Activated CD8-positive, alpha-beta memory T cell treated with anti-CD3 and anti-CD28 coated beads, Interleukin-2, amount 50 U/mL, for 4 hours (primary cell): ENCODE measurements at places on chromosomes 7 and 10.

DNA sequence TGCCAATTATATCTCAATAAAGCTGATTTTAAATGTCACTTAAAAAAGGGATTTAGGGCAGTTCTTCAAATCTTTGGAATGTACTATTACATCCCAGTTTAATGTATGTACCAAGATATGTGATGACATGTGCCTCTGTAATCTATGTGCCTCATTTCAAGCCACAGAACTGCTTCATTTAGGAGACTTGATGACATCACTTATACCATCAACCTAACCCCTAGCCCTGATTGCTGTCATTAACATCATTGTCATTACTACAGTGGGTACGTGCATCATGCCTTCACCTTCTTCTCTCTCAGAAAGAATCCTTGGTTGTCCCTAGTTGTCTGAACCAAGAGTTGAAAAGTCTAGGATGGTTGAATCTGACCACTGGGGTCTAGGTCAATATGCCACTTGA lies 134.3 kb upstream of the RAB11FIP2 start:
- DNase-seq = no peak

DNA sequence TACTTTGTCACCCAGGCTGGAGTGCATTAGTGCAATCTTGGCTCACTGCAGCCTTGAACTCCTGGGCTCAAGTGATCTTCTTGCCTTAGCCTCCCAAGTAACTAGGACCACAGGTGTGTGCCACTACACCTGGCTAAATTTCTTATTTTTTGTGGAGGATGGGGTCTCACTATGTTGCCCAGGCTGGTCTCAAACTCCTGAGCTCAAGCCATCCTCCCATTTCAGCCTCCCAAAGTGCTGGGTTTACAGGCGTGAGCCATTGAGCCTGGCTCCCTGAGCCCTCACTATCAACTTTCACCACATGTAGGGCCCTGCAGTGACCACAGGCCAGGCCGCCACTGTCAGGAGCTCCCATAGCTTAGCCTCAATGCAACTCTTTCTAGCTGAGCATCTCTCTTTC lies 110.2 kb downstream of the CUL2 start:
- DNase-seq = no peak

DNA sequence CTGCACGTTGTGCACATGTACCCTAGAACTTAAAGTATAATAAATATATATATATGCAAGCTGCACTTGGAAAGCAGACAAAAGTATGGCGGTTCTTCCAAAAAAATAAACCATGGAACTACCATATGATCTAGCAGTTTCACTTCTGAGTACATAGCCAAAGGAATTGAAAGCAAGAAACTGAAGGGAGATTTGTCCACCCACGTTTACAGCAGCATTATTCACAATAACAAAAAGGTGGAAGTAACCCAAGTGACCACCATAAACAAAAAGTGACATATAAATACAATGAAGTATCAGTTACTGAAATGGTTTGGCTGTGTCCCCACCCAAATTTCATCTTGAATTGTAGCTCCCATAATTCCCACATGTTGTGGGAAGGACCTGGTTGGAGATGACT lies 525.3 kb upstream of the CELF2 start:
- DNase-seq = no peak

- no peak for DNase-seq
Observed at GRCh38 chr7:85095366-85095765, 91.5 kb downstream of the SEMA3D start.

DNA sequence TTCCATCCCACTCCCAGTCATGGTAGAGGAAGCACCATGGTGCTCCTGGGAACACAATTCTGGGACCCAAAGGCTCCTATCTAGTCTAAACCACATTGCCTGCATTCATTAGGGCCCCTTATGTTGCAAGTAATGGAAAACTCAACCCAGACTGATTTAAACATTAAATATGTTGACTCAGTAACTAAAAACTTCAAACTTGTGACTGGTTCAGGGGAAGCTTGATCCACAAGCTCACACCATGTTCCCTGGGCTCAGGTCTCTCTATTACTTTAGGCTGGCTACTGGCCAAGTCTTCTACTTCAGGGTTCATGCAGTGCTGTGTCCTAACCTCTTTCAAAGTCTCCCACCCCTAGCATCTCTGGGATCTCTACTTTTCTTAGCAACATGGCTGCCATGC lies 13.1 kb downstream of the WNT16 start:
- no peak for DNase-seq

- no peak for DNase-seq
Observed at GRCh38 chr7:137546009-137546408, 202.5 kb upstream of the PTN start.

GRCh38 chr7:27073076-27073475 lies 22.7 kb downstream of the HOXA1 start:
- no peak for DNase-seq

DNA sequence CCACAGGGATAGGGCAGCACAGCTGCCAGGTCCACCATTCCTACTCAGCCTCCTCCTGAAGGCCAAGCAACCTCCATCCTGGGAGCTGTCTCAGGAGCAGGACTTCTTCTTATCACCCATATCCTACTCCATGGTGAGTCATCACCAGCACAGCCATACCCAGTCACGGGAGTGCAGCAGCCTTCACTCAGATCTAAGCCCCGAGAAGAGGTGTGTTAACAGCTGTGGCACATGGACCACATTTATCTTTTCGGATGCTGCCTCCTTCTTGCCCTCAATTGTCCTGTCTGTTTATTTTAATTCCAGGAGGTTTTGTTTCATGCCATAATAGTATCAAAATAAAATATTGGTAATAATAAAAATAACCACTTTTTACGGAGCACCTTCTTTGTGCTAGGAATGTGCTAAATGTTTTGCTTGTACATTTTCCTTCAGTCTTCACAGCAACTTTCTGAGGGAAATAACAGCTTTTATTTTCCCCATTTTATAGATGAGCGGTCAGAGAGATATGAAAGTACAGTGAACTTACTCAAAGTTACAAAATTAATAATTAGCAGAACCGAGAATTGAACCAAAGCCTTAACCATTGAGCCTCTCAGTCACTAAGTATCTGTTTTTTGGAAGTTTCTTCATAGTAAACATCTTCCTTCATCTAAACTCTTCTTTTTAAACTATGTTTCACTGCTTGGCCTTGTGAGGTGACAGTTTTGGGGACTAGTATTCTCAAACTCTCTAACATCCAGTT lies 2.5 kb upstream of the KEL start:
- no peak for DNase-seq

DNA sequence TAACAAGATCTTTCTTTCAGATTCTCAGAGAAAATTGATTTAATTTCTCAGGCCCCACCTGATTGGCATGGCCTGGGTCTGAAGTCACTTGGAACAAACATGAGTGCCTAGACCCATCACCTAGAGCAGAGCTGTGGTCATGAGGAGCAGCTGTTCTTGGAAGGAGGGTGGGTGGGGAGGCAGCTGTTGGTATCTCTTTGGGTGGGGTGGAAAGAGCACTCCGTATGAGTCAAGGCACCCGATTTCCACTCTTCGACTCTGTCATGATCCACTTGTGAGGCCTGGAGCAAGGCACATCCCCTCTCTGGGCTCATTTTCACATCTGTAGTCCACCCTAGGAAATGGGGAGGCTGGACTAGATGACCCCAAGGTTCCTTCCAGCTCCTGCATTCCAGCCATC lies 156.7 kb downstream of the C10orf105 start:
- DNase-seq = no peak

DNA sequence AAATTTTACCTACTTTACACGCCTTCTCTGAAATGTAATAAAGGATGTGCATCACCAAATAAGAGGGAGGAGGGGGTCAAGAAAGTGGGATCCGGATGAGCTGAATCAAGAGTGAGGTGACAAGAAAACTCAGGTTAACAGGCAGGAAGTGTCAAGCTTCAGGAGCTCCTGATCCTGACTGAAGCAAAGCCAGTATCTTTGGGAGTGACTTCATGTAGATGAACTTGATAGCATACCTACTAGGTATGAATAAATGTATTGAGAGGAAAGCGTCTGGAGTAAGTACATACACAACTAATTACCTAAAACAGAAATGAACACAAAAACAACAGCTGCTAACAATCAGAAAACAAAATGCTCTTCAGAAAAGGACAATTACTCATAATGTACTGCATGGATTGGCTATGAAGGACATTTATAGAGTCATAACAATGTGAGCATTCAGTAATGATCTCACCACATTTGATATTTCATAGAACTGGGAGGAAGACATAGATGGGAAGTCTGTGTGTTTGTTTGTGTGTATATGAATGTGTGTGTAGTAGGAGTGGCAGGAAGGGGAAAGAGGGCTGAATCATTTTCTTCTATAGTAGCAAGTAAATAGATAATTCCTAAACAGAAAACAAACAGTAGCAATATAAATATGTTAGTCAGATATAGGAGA lies 29.4 kb downstream of the PRKG1 start:
- no peak for DNase-seq

GRCh38 chr10:113199459-113199858 lies 249.4 kb downstream of the TCF7L2 start:
- no peak for DNase-seq

DNA sequence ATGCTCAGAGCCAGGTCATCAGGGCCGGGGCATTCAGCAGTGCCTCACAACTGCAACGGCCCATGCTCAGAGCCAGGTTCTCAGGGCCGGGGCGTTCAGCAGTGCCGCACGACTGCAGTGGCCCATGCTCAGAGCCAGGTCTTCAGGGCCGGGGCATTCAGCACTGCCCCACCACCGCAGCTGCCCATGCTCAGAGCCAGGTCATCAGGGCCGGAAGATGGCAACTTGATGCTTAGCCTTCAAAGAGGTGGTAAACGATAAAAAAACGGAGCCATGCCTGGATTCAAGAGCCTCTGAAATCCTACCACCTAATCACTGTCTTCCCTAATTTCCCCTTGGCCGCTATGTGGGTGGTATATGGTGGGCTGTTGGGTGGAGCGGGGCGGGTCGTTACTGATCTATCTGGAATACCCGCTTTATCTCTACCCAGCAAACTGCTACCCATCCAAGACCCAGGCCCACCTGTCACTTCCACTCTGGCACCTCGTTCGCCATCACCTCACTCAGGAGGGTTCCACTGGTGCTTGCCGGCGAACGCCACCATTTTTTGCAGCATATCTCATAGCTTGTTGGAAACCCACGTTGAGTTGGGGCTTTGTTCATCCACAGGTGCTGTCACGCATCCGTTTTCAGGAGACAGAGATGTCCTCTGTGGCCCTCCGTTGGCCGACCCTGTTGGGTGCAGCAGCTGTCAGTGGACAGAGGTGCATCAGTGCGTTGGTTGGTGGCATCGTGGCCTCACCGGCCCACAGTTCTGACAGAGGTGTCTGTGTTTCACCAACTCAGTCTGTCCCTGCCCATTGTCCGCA lies 221.1 kb downstream of the EBF3 start:
- no peak for DNase-seq

- peak; percentile 62 for DNase-seq
Observed at GRCh38 chr7:94509264-94509886, at the start of gene CASD1. TSS of gene CASD1 (plus strand) at chr7:94509809. CDS start at chr7:94510085, 276 bp downstream.

DNA sequence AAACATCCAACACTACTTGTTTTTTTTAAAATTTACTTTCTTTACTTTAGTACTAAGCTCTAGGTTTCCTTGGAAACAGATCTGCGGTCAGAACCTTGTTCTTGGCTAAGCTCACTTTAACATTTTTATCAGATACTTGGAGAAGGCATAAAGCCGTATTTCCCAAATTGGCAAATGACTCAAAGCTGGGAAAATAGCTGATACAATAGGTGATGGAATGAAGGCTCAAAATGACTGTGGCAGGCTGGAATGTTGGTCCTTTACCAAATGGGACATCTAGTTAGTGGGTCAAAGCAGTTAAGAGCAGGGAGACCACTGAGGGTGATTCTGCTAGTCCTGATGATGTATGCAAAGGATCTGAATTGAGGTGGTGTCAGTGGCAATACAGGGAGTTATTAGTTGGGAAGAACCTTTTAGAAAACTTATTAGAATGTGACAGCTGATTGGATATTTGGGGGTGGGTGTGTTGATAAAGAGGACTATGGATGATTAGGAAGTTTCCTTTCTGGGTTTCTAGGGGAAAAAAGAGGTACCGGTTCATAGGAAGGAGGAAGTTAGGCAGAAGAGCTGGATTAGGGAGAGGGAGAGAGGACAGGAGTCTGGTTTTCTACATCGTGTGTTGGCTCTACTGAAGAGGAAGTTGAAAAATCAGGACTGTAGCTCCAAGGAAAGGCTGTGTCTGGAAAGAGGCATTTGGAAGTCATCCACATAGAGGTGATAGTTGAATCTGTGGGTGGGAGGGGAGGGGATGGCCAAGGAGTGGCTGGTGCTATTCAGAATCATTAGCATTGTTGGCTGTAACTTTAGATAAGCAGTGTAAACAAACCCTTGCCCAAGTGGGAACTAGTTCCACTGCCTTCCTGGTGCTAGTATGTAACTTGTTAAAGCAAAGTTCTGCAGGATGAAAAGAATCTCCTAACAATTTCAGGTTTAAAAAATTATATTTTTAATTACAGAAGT lies 13.1 kb downstream of the PLCE1 start:
- DNase-seq = no peak

- DNase-seq = no peak
Observed at GRCh38 chr7:92242972-92243371, 2.7 kb downstream of the KRIT1 start.

GRCh38 chr7:127862525-127862924 lies 168.7 kb downstream of the LRRC4 start:
- DNase-seq = no peak

DNA sequence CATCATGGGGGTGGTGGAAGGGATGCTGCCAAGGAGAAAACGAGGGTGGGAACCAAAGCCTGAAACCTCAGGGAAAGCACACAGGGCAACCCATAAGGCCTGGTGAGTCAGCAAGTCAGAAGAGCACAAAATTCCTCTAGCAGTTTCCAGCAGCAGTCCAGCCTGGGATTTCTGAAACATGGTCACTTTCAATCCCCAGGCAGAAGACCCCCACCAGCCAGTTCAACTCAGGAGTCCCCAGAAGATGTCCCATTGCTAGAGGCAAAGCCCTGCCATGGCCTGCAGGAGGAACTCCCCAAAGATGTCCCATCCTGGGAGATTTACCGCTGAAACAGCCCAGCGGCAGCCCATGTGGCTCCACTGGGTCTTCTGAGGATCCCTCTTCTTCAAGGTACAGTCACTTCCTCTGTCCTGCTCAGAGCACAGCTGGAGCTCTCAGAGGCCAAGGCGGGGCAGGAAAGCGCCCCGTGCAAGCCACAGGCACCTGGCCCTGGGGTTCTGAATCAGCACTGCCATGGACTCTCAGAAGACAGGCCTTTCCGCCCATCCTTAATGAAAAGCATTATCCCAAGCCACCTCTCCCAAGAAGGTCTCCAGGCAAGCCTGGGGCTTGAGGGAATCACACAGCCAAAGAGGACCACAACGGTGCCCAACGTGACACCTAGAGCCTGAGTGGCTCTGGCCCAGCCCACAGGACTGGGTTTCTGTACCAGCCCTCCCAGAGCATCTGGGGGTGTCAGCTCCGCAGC lies 196.9 kb downstream of the GRID1 start:
- no peak for DNase-seq

- DNase-seq = no peak
Observed at GRCh38 chr7:7563813-7564212, 2.9 kb upstream of the MIOS start.

DNA sequence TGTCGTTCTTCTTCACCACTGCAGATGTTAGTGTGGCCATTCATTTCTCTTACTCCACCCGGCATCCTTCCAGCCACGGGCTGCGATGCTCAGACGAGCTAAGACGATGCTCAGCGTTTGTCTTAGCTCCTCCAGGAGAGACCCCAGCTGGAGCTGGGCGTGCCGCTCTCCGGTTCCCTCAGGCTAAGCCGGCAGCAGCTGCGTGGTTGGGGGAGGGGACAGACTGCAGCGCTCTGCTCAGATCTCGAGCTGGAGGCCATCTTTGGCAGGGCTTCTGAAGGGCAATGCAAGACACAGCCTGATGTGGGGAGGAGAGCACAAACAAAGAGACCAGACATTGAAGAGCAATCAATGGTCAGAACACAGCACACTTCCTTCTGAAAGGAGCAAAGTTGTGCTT lies 4.8 kb downstream of the INA start:
- no peak for DNase-seq

- no peak for DNase-seq
Observed at GRCh38 chr7:13197501-13197900, 510.1 kb downstream of the ARL4A start.
